NCI-H1436 (cell line): ENCODE measurements at places on chromosomes 5 and 9.
A peak's percentile ranks its signal among the peaks of the same experiment; 100 is the strongest.

- no peak for DNase-seq
These were observed 39.7 kb downstream of the CDC42SE2 start for GRCh38 chr5:131303537-131303936.

- DNase-seq: no peak
These were observed 16.2 kb downstream of the MTX3 start for GRCh38 chr5:79974886-79975285.

GRCh38 chr5:107387526-107388140 lies 283.1 kb downstream of the EFNA5 start:
- no peak for DNase-seq

GRCh38 chr5:566636-567309 lies 42.5 kb upstream of the SLC9A3 start:
- DNase-seq: no peak

DNA sequence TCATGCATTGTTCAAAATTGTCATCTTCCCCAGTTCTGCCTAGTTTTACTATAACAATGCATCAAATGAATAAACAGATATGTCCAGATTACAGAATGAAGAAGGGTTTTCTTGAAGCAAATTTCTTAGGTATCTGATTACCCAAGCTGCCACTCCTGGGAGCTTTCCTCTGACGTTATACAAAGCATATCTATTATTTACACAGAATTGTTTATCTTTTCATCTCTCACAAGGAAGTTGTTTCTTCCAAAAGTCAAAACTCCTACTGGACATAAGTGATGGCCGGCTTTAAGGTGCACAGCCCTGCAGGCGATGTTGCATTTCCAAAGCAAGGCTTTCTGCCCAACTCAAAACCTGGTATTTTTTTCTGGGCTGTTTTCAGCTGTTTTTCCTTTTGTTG lies 73.4 kb upstream of the ANKH start:
- DNase-seq: no peak

- no peak for DNase-seq
These were observed 4.4 kb upstream of the TENT4A start for GRCh38 chr5:6708814-6709213.

DNA sequence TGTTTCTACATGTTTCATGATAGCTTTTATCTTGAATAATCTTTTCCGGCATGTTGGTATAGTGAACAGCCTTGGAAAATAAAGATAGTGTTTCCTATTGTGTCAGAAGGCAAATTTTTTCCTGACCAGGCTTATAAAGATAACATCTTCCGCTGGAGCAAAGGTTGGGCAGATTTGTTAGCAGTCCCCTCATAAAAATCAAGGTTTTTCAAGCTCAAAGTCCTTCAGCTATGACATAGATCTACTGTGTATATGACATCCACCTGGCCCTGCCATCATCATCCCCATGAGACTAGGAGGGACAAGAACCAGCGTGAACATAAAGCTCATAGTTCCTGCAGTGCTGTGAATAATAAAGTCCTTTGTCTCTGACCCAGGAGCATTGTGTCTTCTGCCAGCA lies 30.4 kb upstream of the OTULINL start:
- DNase-seq: no peak

- DNase-seq: no peak
These were observed 2.5 kb downstream of the KIAA0825 start for GRCh38 chr5:94615862-94616261.

- DNase-seq: no peak
These were observed 194.7 kb downstream of the CDH9 start for GRCh38 chr5:26843677-26844076.

GRCh38 chr9:134891053-134891452 lies 10.4 kb downstream of the FCN2 start:
- no peak for DNase-seq

DNA sequence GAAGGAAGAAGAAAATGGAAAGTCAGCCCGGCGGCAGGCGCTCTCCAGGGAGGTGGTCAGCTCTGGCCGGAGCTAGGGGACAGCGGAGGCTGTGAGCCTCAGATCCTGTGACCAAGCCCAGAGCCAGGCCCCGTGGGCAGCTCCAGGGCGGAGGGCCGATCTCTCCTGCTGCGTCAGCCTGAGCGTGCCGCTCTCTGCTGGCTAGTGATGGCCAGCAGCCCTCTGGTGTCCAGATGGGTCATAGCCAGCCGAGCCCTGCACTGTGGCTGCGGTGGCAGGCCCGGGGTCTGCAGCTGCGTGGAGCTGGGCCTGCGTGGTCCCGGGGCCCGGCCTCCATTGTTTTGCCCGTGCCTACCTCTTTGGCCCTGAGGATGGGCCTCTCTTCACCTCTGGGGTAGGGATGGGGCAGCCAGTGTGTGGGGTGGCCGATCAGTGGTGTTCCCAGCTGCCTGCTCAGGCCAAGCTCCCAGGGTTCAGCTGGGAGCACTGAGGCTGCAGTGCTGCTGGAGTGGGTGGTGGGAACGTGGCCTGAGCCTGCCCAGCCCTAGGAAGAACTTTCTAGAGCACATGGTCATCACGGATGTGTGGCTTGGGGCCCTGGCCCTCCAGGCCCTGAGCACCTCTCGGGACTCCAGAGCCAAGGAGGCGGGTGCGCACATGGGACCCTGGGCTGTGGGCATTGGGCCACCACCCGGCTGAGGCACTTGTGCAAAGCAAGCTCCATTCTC lies 17.1 kb upstream of the NRARP start:
- DNase-seq: no peak

DNA sequence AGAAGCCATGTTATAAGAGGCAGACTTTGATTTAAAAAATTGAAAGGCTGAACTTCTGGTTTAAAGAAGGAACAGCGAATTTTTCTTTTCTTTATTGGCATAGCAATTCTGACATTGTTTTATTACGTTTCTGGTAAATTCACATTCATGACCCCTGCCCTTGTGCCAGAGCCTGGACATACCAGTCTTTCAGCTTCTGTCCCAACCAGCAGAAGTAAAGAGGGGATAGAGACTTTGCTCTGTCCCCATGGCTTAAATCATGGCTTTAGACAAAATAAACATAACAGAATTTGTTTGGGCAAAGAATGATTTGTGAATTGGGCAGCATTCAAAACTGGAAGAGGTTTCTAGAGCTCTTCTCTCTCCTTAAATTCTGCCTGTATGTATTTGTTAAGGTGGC lies 15.3 kb downstream of the CAST start:
- DNase-seq: no peak

GRCh38 chr5:132500931-132501628 lies 10.5 kb upstream of the IRF1 start:
- peak; percentile 58 for DNase-seq

GRCh38 chr5:91156242-91156641 lies 226.9 kb downstream of the ARRDC3 start:
- DNase-seq: no peak

GRCh38 chr5:8188874-8189565 lies 320.1 kb downstream of the MTRR start:
- peak; percentile 11 for DNase-seq

GRCh38 chr5:160209917-160210316 lies 19.4 kb upstream of the FABP6 start:
- no peak for DNase-seq

DNA sequence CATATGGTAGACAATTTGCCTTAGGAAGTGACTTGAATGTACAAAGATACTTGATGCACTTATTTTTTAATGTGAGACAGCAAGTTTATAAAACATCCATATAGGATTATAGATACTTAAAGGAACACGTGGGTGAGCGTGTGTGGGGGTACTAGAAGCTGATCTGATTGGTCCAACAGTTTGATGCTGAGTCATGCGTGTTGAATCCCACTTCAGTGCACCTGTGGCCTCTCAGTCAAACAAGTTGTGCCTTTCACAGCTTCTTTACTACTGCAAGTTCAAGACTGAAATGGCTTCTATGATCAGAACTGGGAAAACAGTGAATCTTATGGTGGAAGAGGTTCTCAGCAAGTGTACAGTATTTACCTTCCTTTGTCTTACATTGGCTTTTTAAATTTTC lies 98.9 kb downstream of the MAP1B start:
- DNase-seq: no peak

GRCh38 chr5:32589942-32590869 lies 4.8 kb downstream of the SUB1 start:
- DNase-seq: peak; percentile 32

DNA sequence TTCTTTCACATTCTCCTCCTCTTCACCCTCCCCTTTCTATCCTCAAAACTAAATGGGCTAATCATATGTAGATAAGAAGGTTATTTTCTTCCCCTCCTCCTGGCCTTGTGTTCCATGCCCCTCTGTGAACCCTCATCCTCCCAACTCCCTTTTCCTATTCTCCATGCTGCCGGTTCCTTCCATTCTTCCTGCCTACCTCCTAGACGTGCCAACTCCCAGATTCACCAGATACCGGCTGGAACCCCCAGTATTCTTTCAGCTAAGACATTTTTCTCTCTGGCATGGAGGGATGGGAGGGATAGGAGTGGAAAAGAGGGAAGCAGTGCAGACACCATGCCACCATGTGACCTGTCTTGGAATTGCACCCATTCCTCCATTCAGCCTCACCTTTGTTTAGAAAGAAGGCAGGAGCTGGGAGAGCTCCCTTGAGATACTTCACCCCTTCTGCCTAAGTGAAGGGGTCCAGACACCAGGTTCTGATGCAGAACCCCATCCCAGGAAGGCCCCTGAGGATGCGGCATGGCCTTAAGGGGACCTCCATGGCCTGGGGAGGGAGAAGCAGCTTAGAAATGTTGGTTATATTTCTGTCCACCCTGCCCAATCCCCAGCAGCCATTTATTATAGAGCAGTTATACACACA lies 4.8 kb downstream of the DNAJB5 start:
- DNase-seq: peak; percentile 15

DNA sequence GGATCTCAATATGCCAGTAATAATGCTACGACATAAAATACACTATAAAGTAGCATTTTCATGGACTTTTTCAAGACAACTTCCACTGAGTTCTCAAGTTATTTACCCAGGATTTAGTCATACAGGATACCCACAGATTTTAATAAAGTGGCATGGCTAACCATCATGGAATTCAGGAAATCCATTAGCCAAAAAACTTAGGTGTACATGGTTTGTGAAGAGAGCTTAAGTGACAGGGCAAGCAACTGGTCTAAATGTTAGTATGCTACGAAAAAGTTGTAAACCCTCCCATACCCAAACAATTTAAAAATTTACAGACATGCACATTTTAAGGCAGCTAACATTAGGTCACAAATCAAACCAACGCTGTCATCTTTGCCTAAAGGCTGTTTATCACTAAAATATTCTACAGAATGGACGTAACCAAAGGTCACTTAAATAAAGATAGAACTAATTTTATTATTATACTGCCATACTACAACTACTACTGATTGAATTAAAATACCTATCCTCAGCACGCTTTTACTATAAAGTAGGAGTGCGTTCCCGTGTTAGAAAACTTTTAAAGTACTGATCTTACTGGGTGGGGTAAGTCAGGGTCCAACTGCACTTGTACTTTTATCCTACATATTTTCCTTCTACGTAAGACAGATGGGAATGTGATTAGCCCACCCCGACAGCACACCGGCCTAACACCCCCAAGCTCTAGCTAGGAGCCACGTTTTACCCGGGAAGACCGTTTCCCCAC lies 1.1 kb downstream of the UBTD2 start:
- no peak for DNase-seq

- peak; percentile 34 for DNase-seq
These were observed 182.3 kb downstream of the MACROH2A1 start for GRCh38 chr5:135216471-135217343.

GRCh38 chr5:66991746-66992145 lies 204.9 kb downstream of the CD180 start:
- DNase-seq: no peak

GRCh38 chr9:35518225-35518821 lies 28.4 kb downstream of the RUSC2 start:
- no peak for DNase-seq

DNA sequence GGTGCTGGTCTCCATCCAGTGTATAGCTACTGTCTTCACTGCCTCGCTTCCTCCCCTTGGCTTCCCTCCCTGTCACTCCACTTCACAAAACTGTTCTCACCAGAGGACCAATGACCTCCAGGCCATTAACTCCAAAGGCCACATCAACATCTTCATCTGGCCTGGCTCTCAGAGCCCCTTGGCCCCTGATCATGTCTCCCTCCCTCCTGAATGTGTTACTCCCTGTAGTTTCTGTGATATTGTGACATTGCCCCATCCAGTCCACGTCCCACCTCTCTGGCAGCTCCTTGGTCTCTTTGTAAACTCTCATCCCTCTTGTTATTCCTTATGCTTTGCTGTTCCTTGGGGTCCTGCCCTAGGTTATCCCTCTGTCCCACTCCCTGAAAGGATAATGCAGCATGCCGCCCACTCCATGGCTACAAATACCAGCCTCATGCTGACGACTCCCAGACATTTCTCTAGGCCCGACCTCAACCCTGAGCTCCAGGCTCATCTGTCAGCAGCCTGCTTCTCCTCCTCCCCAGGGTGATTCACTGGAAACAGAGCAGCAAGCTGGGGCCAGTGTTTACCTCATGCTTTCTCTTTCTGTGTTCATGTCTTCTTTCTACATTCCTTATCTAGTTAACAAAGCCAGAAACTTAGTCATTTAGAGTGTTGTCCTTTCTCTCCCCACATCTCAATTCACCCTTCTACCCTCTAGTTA lies 312.2 kb downstream of the SPOCK1 start:
- no peak for DNase-seq
